Esophagus muscularis mucosa (tissue), 4 donors: ENCODE measurements at places on chromosomes 16 and 17. TPM values are rescaled to one million over a fixed set of nuclear protein-coding genes. Genes with fewer than 3 reads are reported as not detected.

The TMEM220 gene
- 7.5 TPM for total RNA-seq

GRCh38 chr17:82836823-82837357 lies 2.9 kb downstream of the ZNF750 start:
- no peaks in the 10 kb centered on the region for H3K4me1 ChIP-seq
- peaks cover 7% of the 10 kb centered on the region for H3K36me3 ChIP-seq
- no peak overlapping the region for H3K4me3 ChIP-seq

The NIP7 gene
- total RNA-seq: 12.1 TPM

The SDR42E1 gene
- 1.2 TPM for total RNA-seq

DNA sequence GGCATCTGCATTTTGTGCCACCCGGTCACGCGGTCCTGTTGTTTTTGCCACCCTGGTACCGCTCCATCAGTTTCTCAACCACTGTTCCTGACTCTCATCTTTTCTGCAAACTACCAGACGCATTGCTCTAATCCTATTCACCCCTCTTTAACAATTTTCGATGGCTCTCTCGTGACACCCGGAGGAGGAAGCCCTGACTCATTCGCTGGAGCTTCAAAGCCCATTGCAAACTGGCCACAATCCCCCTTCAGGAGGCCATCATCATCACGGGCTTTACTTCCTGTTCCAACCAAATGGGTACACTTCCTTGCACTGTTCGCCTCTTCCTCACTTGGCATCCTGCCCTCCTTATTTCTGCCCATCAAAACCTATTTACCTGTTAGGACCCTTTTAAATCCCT lies 155.3 kb downstream of the RGS9 start:
- no peak overlapping the region for H3K27ac ChIP-seq
- no peak for DNase-seq
- no peak overlapping the region for H3K4me3 ChIP-seq
- no peaks in the 10 kb centered on the region for H3K27me3 ChIP-seq
- peaks cover 8% of the 10 kb centered on the region for H3K4me1 ChIP-seq

The ABHD15 gene
- 11.3 TPM for total RNA-seq

The GPR179 gene
- 0.29 TPM for total RNA-seq

DNA sequence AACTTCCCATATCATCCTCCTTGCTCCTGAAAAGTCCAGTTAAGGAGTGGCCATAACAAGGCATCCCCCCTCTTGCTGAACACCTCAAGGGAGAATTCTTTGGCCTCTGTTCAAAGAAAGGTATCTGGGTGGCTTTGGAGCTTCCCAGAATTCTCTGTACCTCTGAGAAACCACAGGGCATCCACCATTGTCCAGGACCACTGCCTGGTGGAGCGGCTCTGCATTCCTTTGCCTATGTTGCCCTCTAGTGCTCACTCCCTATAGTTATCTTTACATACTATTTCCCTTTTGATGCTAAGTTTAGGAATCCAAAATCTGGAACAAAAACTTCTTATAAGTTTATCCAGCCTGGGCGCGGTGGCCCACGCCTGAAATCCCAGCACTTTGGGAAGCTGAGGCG lies 30.3 kb downstream of the CHD9NB start:
- no peaks in the 10 kb centered on the region for H3K4me1 ChIP-seq
- H3K27me3 ChIP-seq: no peaks in the 10 kb centered on the region
- H3K4me3 ChIP-seq: no peak overlapping the region
- no peak overlapping the region for H3K27ac ChIP-seq
- no peak for DNase-seq
- no peaks in the 10 kb centered on the region for H3K36me3 ChIP-seq

GRCh38 chr16:13110124-13110796 lies 208.9 kb downstream of the SHISA9 start:
- no peak for DNase-seq
- no peaks in the 10 kb centered on the region for H3K36me3 ChIP-seq
- H3K4me3 ChIP-seq: no peak overlapping the region
- peaks cover 14% of the 10 kb centered on the region for H3K4me1 ChIP-seq

DNA sequence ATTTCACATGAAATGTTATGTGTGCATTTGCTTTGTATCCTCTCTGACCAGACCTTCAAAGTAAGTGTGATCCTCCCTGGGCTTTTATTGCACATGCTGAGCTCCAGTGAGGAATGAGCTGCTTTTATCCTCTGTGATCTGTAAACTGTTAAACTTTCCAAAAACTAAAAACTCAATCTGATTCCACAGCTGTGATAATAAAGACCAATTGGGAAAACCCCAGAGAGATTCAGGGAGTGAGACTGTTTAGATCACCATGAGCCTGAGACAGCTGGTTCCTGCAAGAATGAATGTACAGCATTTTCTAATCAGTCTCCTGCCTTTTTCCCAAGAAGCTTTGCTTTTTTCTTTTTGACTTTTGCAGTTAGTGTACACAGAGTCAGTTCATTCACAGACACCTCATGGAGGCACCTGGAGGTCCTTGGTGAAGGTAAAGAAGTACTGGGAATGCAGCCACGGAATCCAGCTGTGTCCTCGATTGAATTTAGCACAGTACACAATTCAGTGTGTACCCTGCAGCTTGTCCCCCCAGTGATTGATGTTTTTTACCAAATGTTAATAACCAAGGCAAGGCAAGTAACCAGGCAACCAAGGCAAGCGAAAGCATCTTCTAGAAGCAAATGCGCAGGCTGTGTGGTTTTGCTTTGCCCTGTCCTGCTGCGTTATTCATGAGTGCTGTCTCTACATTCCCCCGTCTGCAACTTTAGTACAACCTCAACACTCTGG lies 182.6 kb downstream of the LGALS9B start:
- H3K27me3 ChIP-seq: no peaks in the 10 kb centered on the region
- no peak for DNase-seq
- no peaks in the 10 kb centered on the region for H3K36me3 ChIP-seq
- no peaks in the 10 kb centered on the region for H3K4me1 ChIP-seq

- H3K4me1 ChIP-seq: peaks cover 38% of the 10 kb centered on the region
- H3K27ac ChIP-seq: peak overlapping the region; percentile 46
- no peaks in the 10 kb centered on the region for H3K27me3 ChIP-seq
Measured at GRCh38 chr16:10123141-10123540, 59.1 kb downstream of the GRIN2A start.

GRCh38 chr17:79842656-79843473 lies 3.6 kb upstream of the CBX4 start:
- H3K27ac ChIP-seq: no peak overlapping the region
- peaks cover 64% of the 10 kb centered on the region for H3K4me1 ChIP-seq
- H3K27me3 ChIP-seq: peaks cover 42% of the 10 kb centered on the region
- no peak for DNase-seq
